ENCODE measurements at places on chromosomes 2 and 18. TPM values are rescaled to one million over a fixed set of nuclear protein-coding genes. Genes with fewer than 3 reads are reported as not detected.

Gene PLEKHM3
- polyA plus RNA-seq = 16.8 TPM

Gene GPR35
- polyA plus RNA-seq = 5.7 TPM

Gene FAM228A
- 0.64 TPM for polyA plus RNA-seq

Gene SKA1
- 0.40 TPM for polyA plus RNA-seq

Gene REG3G
- 1.5 TPM for polyA plus RNA-seq

- H3K36me3 ChIP-seq = no peaks in the 10 kb centered on the region
- H3K27me3 ChIP-seq = no peaks in the 10 kb centered on the region
- H3K27ac ChIP-seq = no peak overlapping the region
- no peak overlapping the region for H3K4me3 ChIP-seq
- no peaks in the 10 kb centered on the region for H3K4me1 ChIP-seq
Measured at GRCh38 chr2:41741951-41742595, 305.7 kb upstream of the PKDCC start.

DNA sequence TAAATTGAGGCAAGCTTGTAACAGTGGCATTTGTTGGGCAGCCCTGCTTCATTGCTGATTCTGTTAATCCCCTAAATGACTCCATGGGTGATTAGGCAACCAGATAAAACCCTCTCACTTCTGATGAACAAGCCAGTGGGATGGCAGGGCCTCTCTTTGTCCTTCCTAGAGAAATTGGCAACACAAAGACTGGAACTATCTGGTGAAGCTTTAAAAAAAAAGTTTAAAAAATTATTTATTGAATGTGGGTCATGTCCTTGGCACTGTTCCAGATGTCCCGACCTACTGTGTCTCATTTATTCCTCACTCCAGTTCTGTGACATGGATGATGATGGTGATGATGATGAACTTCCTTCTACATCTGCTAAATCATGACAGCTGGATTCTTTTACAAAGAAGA lies 30.8 kb downstream of the NRP2 start:
- no peak overlapping the region for H3K4me3 ChIP-seq
- peaks cover 9% of the 10 kb centered on the region for H3K4me1 ChIP-seq
- peak; percentile 53 for DNase-seq
- peak overlapping the region; percentile 19 for H3K27ac ChIP-seq

DNA sequence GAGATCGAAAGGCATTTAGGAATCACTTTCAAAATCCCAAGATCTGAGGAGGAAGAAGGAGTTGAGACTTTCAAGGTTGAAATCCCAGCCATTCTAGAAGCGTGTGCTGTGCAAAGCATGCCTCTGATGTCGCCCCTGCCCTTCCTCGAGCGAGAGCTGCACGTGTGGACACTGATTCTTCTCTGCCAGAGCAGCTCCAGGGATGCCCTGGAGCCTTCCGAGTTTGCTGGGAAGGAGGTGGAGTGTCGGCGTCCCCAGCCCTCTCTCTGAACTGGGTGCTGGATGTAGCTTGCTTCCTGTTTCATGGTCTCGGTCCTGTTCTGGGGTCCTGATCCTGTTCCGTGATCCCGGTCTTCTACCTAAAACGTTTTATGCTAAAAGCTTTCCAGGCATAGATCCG lies 76.1 kb downstream of the TWIST2 start:
- H3K4me1 ChIP-seq = no peaks in the 10 kb centered on the region
- no peak overlapping the region for H3K4me3 ChIP-seq
- no peak overlapping the region for H3K27ac ChIP-seq
- no peaks in the 10 kb centered on the region for H3K36me3 ChIP-seq
- DNase-seq = no peak

GRCh38 chr2:167626301-167626700 lies 621.1 kb downstream of the STK39 start:
- no peak for DNase-seq
- no peak overlapping the region for H3K27ac ChIP-seq
- no peaks in the 10 kb centered on the region for H3K27me3 ChIP-seq
- H3K4me1 ChIP-seq = no peaks in the 10 kb centered on the region
- no peak overlapping the region for H3K4me3 ChIP-seq

DNA sequence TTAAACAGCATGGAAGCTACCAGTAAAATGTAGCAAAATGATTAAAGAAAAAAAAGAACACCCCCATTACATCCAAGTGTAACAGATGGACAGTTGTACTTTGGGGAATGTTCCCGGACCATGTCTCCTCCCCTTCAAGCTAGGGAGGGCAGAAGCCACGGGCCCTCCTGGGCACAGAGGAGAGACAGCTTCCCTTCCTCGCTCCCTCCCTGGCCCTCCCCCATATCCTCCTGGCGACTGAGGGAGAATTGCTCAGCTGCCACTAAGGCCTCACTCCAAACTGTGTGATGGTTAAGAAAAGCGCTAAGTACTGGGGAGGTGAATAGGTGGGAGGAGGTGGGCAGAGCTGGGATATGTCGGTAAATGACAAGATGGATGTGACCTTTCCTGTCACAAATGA lies 358.0 kb downstream of the HRH4 start:
- no peak for DNase-seq
- H3K27me3 ChIP-seq = no peaks in the 10 kb centered on the region
- H3K4me3 ChIP-seq = no peak overlapping the region
- no peaks in the 10 kb centered on the region for H3K4me1 ChIP-seq

DNA sequence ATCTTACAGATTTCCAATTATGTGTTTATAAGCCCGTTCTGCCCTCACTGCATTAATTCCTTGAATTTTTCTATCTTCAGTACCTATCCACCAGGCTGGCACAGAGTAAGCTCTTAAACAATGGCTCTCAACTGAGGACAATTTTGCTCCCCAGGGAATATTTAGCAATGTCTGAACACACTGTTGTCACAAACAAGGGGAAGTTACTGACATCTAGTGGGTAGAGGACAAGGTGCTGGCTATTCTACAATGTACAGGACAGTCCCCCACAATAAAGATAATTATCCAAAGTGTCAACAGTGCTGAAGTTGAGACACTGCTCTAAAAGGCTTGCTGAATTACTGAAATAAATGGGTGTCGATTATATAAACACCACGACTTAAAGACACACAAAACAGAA lies 5.0 kb downstream of the NDUFS1 start:
- DNase-seq = no peak
- no peak overlapping the region for H3K27ac ChIP-seq
- no peak overlapping the region for H3K4me3 ChIP-seq

- no peak overlapping the region for H3K27ac ChIP-seq
- no peak overlapping the region for H3K4me3 ChIP-seq
- no peaks in the 10 kb centered on the region for H3K4me1 ChIP-seq
- peak; percentile 61 for DNase-seq
Measured at GRCh38 chr2:134420259-134420658, 166.4 kb downstream of the MGAT5 start.

DNA sequence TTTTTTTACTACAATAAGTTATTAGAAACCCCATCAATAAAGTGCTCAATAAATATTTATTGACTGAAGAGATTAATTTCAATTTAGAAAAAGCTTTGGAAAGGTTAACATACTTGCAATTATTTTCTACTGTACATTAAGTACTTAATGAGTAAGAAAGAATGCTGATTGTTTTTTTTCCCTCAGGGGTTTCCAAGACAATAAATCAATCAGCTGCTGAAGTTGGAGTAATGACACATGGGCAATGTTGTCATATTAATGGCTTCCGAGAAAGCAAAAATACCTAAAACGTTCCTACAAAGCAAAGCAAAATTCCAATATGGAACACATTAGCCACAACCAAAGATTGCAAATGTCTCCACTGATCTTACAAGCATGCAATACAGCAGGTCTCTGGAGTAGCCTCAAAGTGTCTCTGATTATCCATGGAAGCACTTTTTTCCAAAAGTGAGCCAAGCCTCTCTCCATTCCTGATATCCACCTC lies 66.7 kb downstream of the ZC3H6 start:
- H3K27me3 ChIP-seq = no peaks in the 10 kb centered on the region
- no peak overlapping the region for H3K27ac ChIP-seq
- no peak for DNase-seq
- H3K4me3 ChIP-seq = no peak overlapping the region
- no peaks in the 10 kb centered on the region for H3K4me1 ChIP-seq

GRCh38 chr2:203697190-203697589 lies 9.2 kb upstream of the CD28 start:
- no peaks in the 10 kb centered on the region for H3K36me3 ChIP-seq
- H3K27ac ChIP-seq = no peak overlapping the region
- no peak overlapping the region for H3K4me3 ChIP-seq
- DNase-seq = no peak
- peaks cover 7% of the 10 kb centered on the region for H3K4me1 ChIP-seq
- H3K27me3 ChIP-seq = no peaks in the 10 kb centered on the region

DNA sequence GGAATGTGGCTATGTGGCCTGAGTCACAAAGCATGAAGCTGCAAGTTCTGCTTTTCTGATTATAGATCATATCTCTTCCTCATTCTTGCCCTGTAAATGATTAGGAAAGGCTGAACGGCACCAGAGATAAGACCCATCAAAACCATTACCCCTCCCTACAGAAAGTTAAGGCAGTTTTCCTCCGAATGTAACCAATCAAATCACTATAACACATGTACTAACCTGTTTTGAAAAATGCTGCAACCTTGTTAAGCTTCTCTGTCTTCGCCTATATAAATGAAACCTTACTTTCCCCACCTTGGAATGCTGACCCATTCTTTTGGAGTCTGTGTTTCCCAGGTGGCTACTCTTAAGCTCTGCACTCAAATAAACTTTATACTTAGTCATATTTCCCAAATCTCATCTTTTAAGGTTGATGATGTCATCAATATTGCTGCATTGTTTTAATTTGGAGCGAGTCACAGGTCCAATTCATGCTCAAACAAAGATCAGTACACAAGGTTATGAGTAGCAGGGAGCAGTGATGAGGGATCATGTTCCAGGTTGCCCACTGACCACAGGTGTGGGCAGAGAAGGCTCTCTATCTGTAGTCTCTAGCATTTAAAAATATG lies 662.3 kb downstream of the IRS1 start:
- no peaks in the 10 kb centered on the region for H3K27me3 ChIP-seq
- no peaks in the 10 kb centered on the region for H3K36me3 ChIP-seq
- no peak overlapping the region for H3K27ac ChIP-seq
- no peak for DNase-seq

Measured in adrenal gland (tissue), 19 donors.